ENCODE measurements at places on chromosomes 1 and 21.

GRCh38 chr1:83033682-83034081, 965.2 kb downstream of the TTLL7 start:
- DNase-seq = no peak

DNA sequence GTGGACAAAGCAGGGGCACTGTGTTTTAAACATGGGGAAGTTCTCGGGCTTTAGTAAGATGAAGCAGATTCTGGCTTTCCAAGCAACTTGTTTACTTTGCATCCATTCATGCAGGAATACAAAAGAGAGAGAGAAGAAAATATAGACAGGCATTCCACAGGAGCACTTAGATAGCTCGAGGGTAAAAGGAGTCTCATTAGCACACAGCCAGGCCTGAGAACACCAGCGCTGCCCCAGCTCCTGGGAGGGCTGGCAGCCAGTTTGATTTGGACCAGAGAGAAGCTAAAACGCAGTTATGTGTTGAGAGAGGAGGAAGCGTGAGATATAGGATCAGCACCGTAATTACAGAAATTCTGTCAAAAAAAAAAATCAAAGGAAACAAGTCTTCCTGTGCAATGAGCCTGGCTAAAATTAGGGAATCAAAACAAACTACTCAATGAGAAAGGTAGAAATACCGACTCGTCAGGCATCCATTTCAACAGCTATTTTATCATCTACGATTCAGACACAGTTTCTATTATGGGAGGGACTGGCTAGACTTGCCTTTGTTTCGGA, 68.2 kb downstream of the CLSTN1 start:
- no peak for DNase-seq

- DNase-seq = no peak
These were observed 604.5 kb downstream of the PLPP3 start for GRCh38 chr1:55974714-55975441.

DNA sequence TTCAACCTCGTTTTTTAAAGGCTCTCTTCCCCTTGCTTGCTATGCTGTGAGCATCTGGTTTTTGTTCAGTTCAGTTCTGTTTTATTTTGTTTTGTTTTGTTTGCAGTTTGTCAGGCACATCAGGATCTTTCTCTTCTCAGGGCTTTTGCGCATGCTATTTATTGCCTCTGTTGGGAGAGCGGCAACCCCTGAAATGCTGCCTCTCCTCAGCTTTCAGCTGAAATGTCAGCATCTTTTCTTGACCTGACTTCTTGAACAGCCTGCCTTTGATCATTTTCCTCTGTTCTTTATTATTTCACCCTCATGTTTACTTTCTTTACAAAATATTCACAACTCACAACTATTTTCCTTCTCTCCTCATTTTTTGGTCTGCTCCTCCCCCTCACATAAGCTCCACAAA, 50.4 kb upstream of the RC3H1 start:
- no peak for DNase-seq

- DNase-seq = no peak
These were observed 100.9 kb downstream of the NAV1 start for GRCh38 chr1:201639826-201640225.

- no peak for DNase-seq
These were observed 155.9 kb downstream of the BARHL2 start for GRCh38 chr1:90561103-90561783.

DNA sequence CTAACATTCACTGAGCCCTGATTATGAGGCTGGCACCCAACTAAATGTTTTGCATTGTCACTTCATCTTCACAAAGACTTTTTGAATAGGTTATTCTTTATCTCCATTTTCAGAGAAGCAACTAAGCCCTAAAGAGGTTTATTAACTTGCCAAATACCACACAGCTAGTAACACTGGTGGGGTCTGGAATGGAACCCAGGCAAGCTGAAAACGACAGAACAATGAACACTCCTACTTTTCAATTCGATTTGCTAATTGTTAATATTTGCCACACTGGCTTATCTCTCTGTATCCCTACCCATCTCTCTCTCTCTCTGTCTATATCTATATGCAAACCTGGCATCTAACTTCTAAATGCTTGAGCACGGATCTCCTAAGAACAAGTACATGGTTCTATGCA, 40.6 kb downstream of the MRPL39 start:
- no peak for DNase-seq

DNA sequence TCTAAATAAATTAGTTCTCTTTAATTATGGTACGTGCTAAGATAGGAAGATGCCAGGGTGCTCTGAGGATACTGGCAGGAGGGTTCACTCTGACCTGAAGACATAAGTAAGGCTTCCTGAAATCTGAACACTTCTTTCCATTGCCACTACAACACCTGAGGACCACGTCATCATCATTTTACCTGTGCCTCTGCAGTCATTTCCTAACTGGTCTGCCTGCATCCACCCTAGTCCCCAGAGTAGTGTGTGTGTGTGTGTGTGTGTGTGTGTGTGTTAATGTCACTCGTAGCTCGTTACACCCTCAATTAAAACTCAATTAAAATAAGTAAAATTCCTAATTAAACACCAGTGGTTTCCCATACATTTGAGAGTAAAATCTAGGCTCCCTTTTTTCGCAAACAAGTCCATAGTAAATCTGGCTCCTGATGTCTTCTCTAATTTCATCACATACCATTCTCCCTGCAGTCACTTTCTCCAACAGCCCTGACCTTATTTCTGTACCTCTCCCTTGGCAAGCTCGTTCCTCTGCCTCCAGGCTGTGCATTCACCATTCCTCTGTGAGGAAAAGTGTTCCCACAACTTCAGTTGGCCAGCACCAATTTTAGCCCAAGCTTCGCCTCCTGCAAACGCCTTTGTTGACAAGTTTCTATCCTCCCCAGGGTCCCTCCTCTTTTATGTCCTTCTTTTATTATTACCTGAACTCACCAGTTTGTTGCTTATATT, 8.7 kb downstream of the IL12RB2 start:
- no peak for DNase-seq

- DNase-seq = no peak
These were observed 142.6 kb downstream of the DENND1B start for GRCh38 chr1:197632651-197633050.

DNA sequence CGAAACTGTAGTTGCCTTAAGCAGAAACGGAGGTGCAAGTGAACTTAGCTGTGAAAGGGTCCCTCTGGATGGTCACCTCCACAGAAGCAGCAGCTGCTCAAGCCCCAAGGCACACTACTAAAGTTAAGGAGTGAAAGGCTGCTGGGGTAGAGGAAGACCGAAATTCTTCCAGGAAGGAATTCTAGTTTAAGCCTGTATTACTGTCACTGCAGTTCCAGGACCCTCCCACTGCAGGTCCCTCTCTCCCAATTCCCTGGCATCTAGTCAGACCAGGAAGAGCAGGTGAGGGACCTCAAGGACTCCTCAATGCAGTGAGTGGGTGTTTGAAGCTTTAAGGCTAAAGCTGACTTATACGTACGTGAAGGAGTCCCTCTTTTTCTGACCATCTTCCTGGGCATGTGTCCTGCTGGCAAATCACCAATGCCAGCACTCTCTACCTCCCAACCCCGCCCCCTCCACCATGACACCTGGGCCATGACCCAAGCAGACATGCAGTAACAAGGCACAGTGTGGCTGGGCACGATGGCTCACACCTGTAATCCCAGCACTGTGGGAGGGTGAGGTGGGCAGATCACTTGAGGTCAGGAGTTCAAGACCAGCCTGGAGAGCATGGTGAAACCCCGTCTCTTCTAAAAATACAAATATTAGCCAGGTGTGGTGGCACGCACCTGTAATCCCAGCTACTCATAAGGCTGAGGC, 57.2 kb downstream of the TGFBR3 start:
- DNase-seq = no peak

DNA sequence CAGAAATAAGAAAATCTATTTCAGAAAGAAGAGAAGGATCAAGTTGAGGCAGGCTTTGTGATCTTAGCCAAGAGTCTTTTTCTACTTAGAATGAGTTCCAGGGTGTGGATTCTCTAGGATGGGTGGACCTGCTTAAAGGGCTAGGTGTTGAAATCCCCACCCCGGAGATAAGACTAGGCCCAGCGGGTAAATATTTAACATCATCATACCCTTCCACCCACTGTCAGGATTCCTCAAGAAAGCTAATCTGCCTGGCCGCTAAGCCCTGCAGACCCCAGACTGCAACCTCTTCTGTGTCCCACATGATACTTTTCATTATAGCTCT, 5.8 kb downstream of the IGSF9 start:
- no peak for DNase-seq

DNA sequence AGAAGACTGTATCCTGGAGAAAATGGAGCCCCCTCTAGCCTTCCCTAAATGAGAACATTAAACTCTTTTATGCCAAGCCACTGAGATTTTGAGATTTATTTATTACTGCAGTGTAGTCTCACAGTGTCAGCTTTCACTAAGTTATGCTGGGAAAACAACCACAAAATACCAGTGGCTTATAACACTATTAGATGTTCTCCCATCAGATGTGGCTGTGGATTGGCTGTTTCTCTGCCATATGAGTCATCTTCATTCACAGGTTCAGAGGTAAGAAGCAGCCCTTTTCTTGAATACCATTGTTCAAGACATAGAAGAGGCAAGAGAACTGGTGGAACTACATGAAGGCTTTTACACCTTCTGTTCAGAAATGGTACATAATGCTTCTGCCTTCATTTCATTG, 32.1 kb upstream of the ST6GALNAC5 start:
- DNase-seq = no peak

GRCh38 chr21:35508139-35508888, 459.2 kb upstream of the RUNX1 start:
- DNase-seq = no peak

- DNase-seq = no peak
These were observed 12.2 kb downstream of the EVA1C start for GRCh38 chr21:32424674-32425073.

- DNase-seq = no peak
These were observed 138.7 kb downstream of the GALNT2 start for GRCh38 chr1:230205719-230206198.

GRCh38 chr1:115757326-115757725, 11.2 kb downstream of the CASQ2 start:
- no peak for DNase-seq

DNA sequence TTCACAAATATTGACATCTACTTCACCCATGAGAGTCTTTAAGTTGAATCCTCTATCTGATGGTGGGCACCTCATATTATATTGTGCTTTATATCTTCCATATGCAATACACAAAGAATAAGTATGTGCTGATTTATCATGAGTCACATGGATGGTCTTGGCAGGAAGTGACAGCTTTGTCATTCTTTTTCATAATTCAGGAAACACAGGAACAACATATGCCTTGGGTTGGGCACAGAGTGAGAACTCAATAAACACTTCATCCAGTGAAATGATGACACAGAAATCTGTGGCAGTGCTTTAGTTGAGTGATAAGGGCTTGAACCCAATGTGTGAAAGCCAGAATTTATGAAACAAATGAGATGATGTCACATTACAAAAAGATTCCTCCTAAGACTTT, 41.2 kb downstream of the GADD45A start:
- DNase-seq = no peak

DNA sequence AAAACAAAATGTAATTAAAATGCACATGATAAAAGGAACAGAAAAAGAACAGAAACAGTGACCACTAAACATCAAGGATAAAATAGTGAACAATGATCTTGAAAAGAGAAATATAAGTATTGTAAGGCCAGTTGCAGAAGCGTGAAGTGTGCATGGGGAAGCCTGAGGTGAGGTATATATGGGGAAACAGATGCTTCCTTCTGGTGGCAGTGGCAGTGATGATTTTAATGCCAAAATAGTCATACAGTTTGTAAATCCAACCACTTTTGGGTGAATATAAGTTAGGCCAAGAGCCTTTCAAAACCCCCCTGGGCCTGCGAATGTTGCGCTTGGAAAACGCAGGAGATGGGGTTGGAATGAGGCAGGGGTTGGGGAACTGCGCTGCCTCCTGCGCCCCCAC, 27.3 kb downstream of the TTC3 start:
- DNase-seq = no peak

GRCh38 chr1:175277783-175278733, 85.5 kb upstream of the KIAA0040 start:
- DNase-seq = peak; percentile 32

DNA sequence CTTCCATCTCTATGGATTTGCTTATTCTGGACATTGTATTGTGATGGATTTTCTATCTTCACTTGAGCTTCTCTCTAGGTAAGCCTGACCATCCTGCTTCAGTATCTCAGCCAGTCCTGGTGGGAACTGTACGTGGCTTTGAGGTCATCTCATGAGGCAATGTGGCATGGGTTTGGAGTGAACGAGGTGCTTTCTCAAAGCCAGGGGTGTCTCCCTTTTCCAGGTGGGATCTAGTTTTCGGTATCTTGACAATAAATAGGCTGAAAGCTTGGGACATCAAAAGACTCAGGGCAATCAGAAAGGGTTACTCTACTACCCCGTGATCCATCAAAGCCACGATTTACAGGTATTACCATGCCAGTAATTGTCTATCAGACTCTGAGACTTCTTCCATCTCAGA, 40.8 kb downstream of the AZIN2 start:
- no peak for DNase-seq

DNA sequence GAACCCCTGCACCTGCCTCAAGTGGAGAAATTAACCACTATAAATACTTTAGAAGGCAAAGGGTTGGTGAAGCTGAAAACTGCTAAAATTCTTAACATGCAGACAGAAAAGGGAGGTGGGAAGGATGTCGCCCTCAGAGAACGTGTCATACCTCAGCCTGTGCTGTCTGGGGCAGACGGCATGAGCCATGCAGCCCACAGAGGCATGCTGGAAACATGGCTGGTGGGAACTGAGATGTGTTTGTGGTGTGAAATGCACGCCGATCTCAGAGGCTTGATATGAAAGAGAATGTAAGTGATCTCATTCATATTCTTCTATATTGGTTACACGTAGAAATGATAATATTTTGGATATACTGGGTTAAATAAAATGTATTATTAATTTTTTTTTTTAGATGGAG, 16.3 kb downstream of the AGPAT3 start:
- no peak for DNase-seq

DNA sequence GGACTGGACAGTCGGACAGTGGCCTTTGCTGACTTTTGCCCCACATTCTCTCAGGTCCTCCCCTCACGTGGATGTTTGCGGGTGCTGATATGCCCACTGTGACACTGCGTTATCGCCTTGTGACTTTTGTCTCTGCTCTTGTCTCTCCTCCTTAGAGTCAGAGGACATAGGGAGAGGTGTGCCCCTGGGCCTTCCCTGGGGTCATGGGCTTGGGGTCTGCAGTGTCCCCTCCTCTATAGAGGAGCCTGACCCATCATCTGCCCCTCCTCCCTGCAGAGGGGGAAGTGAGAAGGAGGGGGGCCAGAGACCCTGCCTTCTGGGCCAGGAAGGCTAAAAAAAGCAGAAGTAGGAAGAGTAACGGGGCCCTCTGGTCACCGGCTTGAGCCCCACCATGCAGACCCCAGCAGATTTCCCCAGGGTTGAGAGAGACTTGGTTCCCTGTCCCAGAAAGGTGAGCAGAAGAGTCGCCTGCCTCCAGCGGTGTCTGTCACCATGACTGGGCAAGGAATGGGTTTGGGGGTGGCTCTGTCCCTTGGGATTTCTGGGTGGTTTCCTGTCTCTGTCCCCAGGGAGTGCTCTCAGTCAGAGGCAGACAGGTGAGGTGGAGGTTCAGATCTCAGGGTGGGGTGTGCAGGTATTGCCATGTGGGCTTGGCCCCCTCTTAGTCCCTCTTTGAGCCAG, 13.3 kb downstream of the RPS6KA1 start:
- no peak for DNase-seq
